ENCODE measurements at places on chromosomes 1 and 21.

GRCh38 chr1:42601472-42601871, 56.8 kb upstream of the PPIH start:
- no peak for DNase-seq

- peak; percentile 80 for DNase-seq
Measured at GRCh38 chr1:22184892-22185612, 42.2 kb upstream of the WNT4 start.

GRCh38 chr1:11640944-11641343, 13.3 kb downstream of the FBXO2 start:
- DNase-seq, result no peak

DNA sequence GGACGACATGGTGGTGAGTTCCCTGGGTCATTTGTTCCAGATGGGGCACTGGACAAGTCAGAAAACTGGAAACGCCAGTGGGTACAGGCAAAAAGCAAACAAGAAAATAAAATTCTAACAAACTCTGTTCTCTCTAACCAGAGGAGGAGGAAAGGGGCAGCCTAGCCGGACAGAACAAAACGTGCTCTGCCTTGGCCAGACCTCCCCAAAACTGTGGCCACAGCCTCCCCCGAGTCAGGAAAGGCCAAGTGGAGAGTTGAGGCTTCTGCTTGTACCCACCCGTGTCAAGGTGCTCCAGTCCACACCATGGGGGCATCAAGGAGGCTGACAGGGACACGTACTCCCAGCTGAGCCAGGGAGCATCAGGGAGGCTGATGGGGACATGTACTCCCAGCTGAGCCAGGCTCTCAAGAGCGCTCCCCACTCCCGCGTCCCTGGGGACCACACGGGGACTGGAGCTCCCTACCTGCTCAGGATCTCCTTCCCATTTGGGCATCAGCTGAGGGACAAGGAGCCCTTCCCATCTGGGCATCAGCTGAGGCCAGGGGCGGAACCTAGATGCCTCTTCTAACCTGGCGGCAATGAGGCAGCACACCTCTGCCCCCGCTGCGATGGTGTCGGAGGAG, 154.8 kb upstream of the COL6A1 start:
- DNase-seq, result no peak

DNA sequence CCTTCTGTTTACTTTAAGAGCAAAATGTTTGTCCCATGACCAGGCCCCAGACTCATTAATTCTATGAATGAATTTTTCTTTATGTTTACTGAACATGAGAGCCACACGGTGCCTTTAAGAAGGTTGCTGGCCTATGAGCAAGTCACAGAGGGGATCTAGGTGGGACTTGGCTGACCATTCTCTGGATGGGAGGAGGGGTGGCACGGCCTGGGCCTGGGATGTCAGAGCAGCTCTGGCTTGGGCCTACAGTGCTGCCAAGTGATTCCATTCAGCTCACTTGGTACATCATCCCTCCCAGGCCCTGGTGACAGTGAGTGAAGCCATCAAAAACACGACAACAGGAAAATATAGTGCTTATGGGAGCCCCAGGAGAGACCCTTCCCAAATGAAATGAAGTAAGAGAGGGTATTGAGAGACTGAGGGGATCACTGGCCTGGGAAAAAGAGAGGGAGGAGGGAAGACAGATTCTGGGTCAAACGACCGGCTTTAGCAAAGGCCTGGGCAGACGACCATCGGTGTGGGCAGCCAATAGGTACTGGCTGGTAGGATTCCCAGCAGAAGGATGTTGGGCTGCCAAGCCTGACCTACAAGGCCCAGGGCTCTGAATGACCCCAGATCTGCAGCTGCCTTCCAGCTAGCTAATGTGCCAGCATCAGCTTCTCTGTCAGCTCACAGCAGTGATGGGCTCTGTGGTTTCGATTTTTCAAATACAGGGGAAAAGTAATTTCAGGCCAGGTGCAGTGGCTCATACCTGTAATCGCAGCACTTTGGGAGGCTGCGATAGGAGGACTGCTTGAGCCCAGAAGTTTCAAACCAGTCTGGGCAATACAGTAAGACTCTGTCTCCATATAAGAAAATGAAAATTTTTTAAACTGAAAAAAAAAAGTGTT, 3.3 kb downstream of the TMEM53 start:
- no peak for DNase-seq

DNA sequence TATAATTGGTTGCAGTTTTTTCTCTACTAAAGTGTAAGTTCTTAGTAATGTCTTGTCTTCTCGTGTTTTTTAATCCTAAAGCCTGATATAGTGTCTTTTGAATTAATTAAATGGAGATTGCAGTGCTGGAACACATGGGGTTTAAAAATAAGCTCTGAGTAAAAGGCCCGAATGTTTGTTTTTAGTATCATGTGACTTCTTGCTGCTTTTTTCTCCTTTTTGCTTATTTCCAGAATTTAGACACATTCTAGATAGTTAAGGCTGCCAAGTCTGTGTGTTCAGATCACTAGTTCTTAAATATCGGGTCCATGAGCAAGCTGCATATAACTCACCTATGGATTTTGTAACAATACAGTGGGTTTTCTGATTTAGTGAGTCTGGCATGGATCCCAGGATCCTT, 27.5 kb downstream of the KCTD3 start:
- DNase-seq, result peak; percentile 38

- DNase-seq, result peak; percentile 69
Measured at GRCh38 chr1:32618673-32619221, 31.6 kb downstream of the ZBTB8OS start.

GRCh38 chr1:6096243-6097116, 50.8 kb downstream of the KCNAB2 start:
- DNase-seq, result no peak

DNA sequence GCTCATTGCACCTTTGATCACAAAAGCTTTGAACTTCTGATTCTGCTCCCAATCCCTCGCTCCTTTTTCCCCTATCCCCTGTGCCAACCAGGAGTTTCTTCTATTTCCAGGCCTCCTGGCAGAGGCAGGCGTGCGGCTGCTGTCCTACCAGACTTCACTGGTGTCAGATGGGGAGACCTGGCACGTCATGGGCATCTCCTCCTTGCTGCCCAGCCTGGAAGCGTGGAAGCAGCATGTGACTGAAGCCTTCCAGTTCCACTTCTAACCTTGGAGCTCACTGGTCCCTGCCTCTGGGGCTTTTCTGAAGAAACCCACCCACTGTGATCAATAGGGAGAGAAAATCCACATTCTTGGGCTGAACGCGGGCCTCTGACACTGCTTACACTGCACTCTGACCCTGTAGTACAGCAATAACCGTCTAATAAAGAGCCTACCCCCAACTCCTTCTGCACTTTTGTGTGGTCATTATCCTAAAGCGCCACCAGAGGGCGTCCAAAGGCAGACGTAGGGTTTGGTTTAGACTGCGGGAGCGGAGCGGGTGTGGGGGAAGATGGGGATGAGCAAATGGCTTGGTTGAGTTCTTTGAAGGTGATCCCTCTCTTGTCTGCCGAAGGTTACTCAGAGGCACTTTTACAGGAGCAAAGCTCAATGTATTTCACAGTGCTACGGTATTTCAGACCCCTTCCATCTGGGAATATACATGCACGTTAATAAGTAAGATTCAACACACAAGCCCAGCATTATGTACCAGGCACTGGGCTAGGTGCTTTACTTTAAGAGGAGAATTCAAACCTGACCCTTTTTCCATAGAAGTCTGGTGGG, 24.7 kb downstream of the HMGCS2 start:
- peak; percentile 90 for DNase-seq

DNA sequence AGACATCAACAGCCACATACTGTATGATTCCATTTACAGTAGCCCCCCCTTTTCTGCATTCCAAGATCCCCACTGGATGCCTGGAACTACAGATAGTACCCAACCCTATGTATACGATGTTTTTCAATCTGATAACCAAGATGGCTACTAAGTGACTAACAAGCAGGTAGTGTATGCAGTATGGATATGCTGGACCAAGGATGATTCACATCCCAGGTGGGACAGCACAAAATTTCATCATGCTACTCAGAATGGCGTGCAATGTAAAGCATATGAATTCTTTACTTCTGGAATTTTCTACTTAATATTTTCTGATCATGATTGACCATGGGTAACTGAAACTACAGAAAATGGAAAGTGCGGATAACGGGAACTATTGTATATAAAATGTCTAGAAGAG, 30.0 kb upstream of the MRPS6 start:
- DNase-seq, result no peak

DNA sequence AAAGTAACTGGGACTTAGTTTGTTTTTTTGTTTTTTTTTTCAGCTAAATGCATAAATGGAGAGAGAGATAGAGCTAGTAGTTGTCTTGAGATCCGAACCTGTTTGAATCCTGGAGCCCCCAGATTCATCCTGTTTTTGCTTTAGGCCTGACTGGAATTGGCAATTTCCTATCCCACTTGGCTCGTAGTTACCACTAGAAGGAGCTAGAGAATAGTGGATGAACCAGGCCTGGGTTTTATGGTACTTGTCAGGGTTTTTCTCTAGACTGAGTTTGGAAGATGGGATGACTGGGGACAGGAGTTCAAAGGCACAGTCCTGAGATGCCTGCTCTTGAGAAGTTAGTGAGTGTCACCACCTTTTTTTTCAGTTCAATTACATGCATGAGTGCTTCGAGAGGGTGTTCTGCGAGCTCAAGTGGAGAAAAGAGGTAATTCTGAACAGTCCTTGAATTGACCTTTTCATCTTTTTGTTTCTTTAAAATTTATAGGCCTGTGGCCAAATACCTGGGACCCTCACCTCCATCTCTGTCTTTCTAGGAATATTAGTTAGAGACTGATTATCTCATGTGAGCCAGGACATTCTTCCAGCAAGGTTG, 23.4 kb downstream of the CELF3 start:
- peak; percentile 82 for DNase-seq

- no peak for DNase-seq
Measured at GRCh38 chr1:98316286-98316905, 345.1 kb upstream of the SNX7 start.

DNA sequence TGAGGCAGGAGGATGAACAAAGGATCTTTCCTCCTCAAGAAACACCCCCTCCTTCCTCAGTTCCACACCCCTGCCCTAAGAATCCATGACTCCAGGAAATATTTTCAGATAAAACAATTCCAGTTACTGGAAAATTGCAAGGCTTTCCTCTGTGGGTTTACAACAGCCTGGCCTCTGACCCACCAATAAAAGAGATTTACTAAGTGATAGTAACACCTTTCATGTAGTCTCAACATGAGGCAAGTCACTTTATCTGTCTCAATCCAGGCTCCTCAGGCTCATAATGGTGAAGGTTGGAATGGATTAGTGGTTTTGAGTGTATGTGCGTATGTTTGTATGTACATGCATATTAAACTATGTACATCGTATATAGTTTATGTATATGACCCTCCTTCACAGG, 71.4 kb upstream of the PPP2R5A start:
- no peak for DNase-seq

DNA sequence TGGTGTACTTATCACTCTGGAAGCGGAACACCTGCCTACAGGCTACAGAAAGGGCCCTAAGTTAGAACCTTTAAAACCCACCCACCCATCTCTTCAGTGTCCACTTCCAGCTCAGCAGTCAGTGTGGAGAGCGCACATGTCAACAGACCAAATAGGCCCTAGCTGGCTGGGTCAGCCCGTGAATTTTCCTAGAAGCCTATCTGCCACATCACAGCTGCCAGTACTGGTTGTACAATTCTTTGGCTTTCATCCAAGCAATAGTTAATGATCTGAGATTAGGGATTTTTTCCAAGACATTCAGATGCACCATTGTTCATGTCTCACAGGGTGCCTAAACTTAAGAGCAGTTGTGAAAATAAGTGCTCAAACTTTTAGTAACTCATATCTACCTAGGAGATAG, 197.1 kb downstream of the KCNK2 start:
- peak; percentile 84 for DNase-seq

DNA sequence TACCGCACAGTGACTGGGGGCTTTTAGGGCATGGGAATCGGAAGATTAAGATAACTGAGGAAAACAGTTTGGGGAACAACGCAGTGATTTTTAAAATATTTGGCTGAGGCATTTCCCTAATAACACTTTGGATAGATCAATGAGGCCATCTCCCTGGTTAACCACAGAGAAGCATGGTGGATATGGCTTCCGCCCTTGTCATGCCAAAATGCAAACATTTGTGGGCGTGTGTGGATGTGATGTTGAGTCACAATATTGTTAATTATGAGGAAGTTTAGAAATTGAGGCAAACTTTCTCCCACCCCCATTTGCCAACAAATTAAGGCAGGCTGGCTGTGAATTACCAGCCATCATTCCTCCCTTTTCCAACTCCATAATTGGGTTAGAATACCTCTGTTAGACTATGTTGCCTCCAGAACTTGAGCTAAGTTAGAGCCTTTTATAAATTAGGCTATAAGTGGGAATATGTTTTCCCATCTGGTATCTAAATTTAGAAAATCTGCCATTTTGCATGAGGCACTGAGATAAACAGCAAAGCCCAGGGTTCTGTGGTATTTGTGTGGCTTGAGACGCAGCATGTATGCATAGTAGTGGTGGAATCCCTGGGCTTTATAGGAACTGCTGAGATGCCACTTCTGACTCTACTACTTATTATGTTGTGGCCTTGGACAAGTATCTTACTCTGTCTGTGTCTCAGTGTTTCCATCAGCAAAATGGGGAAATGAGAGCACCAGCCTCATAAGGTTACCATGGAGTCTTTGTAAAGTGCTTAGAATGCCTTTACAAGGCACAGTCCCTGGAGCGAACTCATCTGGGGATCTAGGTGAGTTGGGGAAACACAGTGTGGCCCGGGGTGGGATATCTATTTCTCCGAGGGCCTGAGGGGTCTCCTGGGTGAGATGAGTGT, 154.6 kb downstream of the C1orf94 start:
- DNase-seq, result no peak

GRCh38 chr21:38999161-38999560, 184.1 kb downstream of the PSMG1 start:
- DNase-seq, result no peak

DNA sequence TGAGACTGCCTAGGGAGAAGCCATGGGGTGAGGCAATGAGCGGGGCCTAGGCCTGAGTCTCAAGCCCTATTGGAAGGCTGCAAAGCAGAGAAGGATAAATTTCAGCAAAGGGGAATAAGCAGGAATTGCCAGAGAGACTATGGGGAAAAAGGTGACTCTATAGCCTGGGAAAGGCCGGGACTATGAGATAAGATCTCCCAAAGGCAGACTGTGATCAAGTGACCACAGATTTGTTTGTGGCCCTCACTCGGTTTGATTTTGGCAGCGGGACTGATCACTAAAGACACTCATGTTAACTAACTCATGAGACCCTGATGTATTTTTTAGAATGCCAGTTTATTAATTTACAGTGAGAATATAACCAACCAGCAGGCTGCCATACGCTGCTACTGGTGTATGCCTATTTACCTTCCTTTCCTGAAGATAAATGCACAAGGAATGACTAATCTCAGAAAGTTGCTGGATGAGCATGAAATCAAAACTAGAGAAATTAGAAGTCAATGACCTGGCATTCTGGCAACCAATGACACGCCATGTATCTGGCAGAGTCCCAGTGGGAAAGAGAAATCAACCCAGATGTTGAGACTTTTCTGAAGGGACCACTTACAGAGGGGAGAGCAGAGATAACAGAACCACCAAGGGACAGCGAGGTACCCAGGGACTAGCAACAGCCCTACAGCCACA, 4.3 kb downstream of the HSF2BP start:
- DNase-seq, result no peak

GRCh38 chr21:25080661-25081060, 526.6 kb downstream of the MRPL39 start:
- DNase-seq, result no peak

Measured in NCI-H82 (cell line).